ENCODE measurements at places on chromosomes 1 and 21. TPM values are rescaled to one million over a fixed set of nuclear protein-coding genes. Genes with fewer than 3 reads are reported as not detected.

GRCh38 chr1:26555550-26555981 lies 26.0 kb downstream of the RPS6KA1 start:
- DNase-seq: no peak

DNA sequence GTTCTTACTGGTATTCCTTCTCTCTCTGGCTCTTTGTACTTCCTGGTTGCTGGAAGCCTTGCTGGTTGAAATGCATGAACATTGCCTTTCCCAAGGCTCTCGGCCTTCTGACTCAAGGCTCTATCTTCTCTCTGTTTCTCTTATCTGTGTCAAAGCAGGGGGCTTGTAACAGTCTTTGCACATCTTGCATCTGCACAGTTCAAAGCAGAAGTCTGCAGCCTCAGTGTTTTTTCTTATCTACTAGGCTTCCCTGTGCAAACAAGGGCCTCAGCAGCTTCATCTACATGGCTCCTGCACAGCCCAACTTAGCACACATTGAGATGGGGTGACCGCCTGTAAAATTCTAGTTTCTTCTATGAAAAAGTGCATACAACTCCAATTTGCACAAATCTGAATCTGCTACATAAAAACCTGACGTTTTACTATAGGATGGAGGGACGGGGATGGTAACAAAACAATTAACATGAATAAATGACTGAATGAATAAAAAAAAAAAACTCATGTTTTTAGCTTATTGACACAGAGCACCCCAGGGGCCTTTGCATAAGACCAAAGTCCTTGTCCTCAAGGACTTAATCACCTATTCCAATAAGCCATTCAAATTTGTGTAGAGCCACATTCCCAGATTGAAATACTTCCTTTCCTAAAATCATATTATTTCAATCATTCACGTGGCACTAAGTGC lies 458.3 kb downstream of the LMO4 start:
- no peak for DNase-seq

DNA sequence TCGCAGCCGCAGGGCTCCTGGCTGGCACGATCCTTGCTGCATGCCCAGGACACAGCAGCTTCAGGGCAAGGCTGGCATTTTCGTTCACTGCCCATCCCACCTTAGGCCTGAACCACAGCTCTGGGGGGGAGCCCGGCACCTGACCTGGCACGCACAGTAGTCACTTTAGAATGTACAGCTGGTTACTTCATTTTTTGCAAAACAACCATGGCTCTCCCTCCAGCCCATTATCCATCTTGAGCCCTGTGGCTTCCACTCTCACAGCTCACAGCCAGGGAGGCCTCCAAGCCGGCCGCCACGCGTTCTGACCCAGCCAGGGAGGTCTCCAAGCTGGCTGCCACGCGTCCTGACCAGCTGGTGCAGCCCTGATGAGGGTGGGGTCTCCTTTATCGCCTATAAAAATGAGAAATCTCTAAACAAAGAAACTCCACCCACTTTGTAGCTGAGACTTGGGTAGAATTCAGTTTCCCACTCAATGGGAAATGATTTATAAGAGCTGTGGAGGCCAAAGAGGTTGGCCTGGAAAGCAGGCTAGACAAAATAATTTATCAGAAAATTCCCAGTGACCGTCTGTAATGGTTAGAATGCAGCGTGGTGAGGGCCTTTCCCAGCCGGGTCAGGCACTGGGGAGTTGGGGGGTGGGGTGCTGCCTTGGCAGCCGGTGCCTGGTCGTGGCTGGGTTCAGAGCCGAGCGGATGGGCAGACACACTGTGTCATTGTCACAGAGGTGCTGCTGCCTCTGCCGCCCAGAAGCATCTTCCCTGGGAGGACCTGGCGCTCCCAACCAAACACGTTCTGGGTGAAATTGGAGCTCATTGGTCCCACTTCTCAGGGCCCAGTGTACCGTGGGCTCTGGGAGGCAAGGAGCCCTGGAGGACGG lies 54.6 kb upstream of the ACTRT2 start:
- DNase-seq: no peak

APP gene
- 4.9 TPM for polyA plus RNA-seq

DIO1 gene
- polyA plus RNA-seq: not detected

All from CD4-positive, alpha-beta memory T cell (primary cell).